ENCODE measurements at places on chromosomes 7 and 10. TPM values are rescaled to one million over a fixed set of nuclear protein-coding genes. Genes with fewer than 3 reads are reported as not detected.

DNA sequence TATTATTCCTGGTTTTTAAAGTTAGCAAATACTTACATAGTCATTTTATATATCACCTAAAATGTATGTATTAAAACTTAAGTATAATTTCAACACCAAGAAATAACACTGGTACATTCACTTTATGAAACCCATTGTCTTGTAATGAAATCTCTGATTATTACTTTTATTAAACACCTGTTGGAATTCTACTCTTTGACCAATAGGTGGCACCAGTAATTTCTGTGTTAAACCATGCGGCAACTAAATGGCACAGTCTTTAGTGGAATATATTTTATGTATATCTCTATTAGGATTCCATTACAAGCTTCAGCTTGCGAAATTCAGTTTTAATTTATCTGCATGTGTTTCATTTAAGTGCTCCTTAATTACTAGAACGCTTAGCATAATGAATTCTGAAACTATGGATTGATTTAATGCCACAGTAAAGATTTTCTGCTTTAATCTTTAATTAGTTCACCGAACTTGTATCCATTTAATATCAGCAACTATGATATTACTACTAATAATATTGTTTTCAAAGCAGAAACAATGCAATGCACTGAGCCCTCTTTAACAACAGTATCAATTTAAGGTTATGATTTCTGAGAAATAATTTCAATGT lies 181.3 kb downstream of the MAGI2 start:
- DNase-seq, result no peak

The PON1 gene
- not detected for total RNA-seq

DNA sequence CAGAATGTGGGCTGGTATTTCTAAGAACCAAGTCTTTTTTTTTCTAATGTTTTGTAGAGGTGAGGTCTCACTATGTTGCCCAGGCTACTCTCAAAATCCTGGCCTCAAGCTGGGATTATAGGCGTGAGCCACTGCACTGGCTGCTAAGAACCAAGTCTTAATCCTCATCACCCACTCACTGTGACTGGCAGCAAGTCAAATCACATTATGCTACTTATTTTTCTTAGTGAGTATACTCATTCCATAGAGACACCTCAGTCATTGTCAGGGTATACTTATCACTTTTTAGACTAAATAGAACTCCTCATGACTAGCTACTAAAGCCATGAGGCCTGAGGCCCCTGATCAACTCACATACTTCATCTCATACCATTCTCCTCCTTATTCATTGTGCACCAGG lies 116.1 kb downstream of the STRA8 start:
- DNase-seq, result no peak

- DNase-seq, result no peak
These were observed 442.6 kb upstream of the IGFBP3 start for GRCh38 chr7:46363688-46364087.

The TLX1 gene
- total RNA-seq, result not detected

- no peak for DNase-seq
These were observed 14.0 kb downstream of the ITPRIP start for GRCh38 chr10:104324221-104324686.

The VAX1 gene
- not detected for total RNA-seq

The ACTL6B gene
- total RNA-seq, result not detected

GRCh38 chr7:82423446-82423845 lies 20.1 kb downstream of the CACNA2D1 start:
- no peak for DNase-seq
